ENCODE measurements at places on chromosomes 5 and 9.
A peak's percentile ranks its signal among the peaks of the same experiment; 100 is the strongest.

DNA sequence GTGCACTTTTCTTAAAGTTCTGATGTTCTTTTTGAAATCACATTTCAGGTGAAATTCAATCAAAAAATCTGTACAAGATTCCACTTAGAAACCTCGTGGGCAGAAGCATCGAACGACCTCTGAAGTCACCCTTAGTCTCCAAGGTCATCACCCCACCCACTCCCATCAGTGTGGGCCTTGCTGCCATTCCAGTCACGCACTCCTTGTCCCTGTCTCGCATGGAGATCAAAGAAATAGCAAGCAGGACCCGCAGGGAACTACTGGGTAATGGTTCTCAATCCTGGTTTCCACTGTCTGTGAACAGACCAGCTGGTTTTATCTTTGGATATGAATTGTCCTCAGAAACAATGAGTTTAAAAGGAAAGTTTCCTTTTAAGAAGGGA is 8.1 kb upstream of the SLC2A8 start:
- DNase-seq = peak; percentile 63

DNA sequence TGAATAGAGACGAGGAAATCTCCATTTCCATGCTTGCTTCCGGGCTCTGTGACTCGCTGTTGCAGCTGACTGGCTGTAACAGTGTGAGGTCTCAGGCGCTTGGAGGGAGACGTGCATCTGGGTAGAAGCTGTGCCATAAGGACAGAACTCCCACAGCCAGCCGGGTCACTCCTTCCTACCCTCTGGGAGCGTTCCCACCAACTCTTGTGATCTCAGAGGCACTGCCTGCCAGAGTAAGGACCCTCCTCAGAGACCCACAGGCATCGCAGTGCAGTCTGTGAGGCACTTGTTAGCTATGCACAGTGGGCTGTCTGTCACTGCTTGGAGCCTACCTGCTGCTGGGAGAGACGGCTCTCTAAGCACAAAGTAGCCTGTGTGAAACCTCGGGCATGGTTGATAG is 203.4 kb upstream of the SEMA6A start:
- DNase-seq = peak; percentile 29

- no peak for DNase-seq
These were observed 214.4 kb upstream of the S1PR3 start for GRCh38 chr9:88776717-88777497.

GRCh38 chr9:84744195-84744594 is 74.7 kb downstream of the NTRK2 start:
- no peak for DNase-seq

DNA sequence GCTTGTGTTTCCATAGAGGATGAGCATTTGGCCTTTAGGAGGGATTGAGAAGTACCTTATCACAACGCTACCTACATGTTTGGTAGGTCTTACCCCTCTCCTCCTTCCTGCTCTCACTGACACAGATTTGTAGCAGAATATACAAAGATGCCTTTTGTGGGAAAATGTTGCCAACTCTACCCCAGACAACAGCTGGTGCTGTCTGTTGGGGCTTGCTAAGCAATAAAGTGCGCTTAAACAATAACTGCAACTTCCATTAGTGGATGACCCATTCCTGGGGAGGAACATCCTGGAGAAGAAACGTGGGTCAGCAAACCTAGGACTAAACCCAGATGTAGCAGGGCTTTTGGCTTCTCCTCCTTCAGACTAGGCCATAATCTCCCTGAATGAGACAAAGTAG is 174.3 kb downstream of the EFNA5 start:
- no peak for DNase-seq

DNA sequence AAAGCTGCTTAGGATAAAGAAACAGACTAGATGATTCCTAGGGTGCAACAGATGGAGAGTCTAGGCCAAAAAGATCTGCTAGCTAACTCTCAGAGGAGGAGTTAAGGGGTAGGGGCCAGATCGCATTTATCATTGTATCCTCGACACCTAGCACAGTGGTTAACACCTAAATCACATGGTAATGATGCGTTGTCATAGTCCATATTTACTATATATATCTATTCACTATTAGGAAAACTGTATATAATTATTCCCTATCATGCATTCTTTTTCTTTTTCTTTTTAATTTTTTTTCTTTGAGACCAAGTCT is 92.8 kb upstream of the SLC44A1 start:
- DNase-seq = no peak

DNA sequence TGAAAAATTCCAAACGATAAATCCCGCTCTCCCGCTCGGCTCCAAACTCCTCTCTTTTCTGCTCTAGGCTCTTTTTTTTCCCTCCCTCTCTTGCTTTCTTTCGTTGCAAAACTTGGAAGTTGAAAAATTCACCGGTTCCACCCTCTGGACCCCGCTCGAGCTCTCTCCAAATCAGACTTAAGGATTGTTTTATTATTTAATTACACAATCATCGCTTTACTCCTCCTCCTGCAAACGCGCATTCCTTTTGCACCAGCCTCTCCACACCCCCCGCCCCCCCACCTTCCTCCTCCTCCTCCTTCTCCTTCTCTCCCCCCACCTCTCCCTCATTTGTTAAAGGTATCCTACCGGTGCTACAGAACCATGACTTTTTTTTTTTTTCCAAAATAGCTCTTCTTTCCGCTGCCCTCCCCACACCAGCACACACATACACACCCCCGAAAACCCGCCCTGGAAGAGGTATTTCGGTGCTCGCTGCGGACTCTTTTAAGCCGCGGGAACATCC is 535 bp upstream of the NFIB start:
- DNase-seq = peak; percentile 86

DNA sequence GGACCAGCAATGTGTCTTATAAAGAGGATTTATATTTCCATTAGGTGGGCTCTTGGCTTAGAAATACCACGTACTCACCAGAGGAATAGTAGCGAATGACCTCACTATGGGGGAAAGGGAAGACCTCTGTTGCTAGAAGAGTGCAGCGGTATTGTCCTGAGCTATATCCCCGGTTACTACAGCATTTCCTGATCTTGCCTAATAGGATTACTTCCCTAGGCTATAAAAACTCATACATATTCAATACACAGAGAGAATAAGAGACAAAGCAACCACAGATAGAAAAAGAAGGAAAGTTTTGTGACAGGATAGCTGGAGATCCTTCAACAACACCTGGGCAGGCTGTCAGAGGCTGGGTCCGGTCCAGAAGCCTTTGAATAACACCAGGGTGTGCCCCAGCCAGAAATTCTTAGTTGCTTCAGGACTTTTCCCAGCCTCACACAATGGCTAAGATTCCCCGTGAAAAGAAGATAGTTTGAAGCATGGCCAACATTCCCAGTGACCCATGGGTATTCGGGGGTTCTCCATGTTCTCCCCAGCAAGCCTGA is 85.4 kb downstream of the TRIM36 start:
- DNase-seq = no peak

DNA sequence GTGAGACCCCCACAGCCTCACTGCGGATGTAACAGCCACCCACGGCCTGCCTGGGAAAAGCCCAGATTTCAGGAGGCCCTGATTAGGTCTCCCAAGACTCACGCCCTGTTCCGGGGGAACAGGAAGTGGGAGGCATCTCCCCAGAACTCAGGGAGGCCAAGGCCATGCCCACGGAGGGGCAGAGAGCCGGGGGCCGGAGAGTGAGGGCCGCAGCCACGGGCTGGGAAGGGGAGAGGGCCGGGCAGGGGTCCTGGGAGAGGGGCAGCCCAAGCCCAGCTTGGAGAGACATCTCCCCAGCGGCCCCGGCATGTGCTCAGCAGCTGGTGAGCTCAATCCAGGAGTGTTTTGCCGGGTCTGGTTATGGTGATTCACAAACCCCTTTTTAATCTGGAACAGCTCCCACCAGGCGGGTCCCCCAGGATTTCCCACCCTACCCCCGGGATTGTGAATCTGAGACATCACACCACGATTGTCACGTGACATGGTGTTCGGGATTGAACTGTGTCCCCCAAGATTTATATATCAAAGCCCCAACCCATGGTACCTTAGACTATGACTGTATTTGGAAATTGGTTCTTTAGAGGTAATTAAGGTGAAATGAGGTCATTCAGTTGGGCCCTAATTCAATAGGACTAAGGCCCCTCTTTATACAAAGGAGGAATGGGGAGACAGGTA is 26.6 kb downstream of the KCNT1 start:
- DNase-seq = no peak

DNA sequence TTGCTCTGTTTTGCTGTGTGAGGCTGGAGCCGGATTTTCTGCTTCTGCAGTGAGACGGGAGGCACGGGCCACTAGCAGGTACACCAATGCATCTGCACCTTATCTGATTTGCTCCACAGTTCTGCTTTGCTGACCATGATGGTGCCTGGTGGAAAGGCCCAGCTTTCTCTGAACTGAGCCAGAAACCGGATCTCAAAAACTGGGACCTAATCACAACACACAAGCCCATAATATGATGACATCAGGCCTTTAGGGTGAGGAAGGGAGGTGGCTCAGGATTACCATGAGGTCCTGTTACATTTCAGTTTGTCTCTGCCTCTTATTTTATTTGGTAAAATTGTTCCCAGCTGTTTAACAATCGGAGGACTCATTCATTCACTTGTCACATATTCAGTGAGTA is 49.8 kb downstream of the FGF1 start:
- DNase-seq = no peak

DNA sequence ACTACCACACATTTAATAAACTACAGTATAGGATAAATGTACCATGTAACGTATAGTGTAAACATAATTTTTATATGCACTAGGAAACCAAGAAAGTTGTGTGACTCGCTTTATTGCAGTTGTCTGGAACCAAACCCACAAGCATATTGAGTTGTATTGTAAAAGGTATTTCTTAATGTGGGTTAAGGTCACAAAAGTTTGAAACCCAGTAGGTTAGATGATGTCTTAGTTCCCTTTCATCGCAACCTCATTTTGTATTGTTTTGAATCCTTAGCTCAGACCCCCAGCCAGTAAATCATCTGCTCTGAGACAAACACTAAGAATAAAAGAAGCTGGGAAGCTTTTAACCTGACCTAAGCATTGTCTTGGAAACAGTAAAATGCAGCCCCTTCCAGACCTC is 79.1 kb downstream of the TRIO start:
- DNase-seq = no peak

DNA sequence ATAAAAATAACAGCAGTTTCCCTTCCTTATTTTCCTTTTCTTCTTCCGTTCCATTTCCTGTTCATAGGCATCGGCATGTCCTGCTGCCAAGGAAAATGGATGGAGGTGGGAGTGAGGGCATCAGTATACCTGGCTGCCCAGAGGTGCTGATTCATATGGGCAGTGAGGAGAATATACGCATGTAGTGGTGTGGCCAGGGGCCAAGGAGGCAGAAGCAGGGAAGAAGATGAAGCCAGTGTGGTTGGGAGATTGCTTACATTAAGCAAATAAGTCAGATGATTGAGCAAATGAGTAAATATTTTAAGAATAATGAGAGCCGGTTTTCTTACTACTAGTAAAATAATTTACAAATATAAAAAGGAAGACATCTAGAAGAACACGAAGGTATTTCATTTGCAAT is 344.9 kb upstream of the PAPPA start:
- DNase-seq = no peak

GRCh38 chr9:121321016-121321503 is 49.0 kb downstream of the STOM start:
- no peak for DNase-seq

- peak; percentile 66 for DNase-seq
These were observed 80.5 kb downstream of the STK10 start for GRCh38 chr5:172107571-172107970.

- DNase-seq = peak; percentile 19
These were observed 1.1 kb upstream of the PLEKHG4B start for GRCh38 chr5:90590-91547.

DNA sequence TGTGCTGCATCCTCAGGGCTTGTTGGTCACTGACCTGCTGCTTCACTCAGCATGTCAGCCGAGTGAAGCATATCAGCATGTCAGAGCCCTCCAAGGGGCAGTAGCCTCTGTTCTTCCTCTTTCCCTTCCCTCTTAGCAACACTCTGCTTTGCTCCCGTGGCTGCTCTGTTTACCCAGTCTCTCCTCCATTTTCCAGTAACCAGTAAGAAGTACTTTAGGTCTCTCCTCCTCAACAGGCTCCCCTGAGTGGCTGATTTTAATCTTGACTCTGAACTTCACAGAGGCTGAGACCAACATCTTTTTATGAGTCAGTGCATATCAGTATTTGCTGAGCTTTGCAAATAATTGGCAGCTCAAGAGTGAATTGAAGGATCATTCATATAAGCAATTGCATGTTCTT is 18.6 kb upstream of the ADRB2 start:
- DNase-seq = no peak

DNA sequence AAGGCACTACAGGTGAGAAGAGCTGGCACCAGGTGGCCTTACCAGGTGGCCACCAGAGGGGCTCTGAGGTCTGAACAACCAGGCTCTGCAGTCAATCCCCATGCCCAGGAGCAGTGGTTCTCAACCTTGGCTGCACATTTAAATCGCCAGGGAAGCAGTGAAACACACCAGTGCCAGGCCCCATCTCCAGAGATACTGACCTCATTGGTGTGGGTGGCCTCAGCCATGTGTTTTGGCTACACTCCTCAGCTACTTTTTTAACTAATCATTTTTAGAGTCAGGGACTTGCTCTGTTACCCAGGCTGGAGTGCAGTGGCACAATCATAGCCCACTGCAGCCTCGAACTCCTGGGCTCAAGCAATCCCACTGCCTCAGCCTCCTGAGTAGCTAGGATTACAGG is 56.0 kb downstream of the GABBR2 start:
- no peak for DNase-seq

GRCh38 chr5:1925111-1926070 is 42.7 kb upstream of the IRX4 start:
- no peak for DNase-seq

DNA sequence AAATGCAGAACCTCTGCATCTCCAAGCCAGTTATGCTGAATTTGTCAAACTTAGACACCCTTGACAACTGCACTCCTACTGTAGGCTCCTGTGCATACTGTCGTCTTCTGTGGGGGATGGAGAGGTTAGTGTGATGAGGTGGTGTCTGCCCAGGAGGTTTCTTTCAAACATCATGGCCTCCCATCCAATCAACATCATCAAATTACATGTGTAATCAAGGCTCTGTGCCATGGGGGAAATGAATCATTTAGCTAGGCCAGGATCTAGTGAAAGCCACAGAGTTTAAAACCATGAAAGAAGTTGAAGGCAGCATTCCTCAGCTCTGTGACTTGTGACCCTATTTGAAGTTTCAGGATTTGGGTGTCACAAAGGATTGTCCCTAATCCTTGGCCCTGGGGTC is 240.6 kb downstream of the MARCHF11 start:
- DNase-seq = no peak

GRCh38 chr5:124740991-124741583 is 5.4 kb downstream of the ZNF608 start:
- peak; percentile 21 for DNase-seq

- no peak for DNase-seq
These were observed 71.4 kb downstream of the SERINC5 start for GRCh38 chr5:80184235-80185023.

Measured in ACHN (cell line).